Adrenal gland (tissue), 19 donors: ENCODE measurements at places on chromosomes 2 and 18. TPM values are rescaled to one million over a fixed set of nuclear protein-coding genes. Genes with fewer than 3 reads are reported as not detected.

The SLC40A1 gene
- total RNA-seq: 1,558 TPM

The RTP5 gene
- not detected for total RNA-seq

The SLC9A2 gene
- total RNA-seq: 0.13 TPM

The C2orf66 gene
- 0.26 TPM for total RNA-seq

The NPPC gene
- total RNA-seq: 0.17 TPM

DNA sequence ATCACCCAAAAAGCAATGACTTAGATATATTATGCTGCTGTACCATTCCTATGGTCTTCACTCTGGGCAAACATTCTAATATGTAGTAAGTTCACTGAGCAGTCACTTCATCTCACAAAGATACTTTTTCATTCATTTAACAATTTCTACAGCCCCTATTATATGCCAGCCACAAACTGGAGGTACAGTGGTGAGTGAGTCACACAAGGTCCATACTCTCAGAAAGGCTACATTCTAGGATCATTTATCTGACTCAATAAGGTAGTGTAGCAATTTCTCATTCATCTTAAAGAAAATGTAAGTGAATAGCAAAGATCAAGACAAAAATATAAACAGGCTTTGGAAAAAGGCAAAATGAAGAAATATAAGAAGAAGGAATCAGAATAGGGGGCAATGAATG is 40.5 kb downstream of the NHEJ1 start:
- H3K4me1 ChIP-seq: peaks cover 9% of the 10 kb centered on the region
- H3K27me3 ChIP-seq: no peaks in the 10 kb centered on the region
- H3K36me3 ChIP-seq: no peaks in the 10 kb centered on the region
- no peak overlapping the region for H3K4me3 ChIP-seq

- no peaks in the 10 kb centered on the region for H3K4me1 ChIP-seq
- no peaks in the 10 kb centered on the region for H3K27me3 ChIP-seq
- no peak overlapping the region for H3K27ac ChIP-seq
Observed at GRCh38 chr2:46410273-46411244, 68.8 kb upstream of the TMEM247 start.

DNA sequence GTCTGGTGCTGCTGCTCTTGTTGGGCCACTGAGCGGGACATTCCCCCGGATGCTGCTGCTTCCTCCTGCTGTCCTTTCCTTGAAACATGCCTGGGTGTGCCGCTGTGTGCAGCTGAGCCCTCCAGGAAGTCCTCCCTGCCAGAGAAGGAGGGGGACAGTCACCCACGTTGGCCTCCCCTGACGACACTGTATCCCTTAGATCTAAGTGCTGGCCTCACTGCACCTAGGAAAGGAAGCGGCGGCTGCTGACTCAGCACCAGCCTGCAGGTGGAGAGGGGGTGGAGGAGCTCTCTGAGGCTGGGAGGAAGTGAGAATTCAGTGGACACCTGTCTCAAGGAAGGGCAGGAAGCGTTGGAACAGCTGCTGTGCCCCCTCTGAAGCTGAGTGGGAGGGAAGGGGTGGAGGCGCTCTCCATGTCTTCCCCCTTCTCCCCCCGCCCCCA is 239.8 kb downstream of the HAUS1 start:
- no peak overlapping the region for H3K27ac ChIP-seq
- H3K27me3 ChIP-seq: no peaks in the 10 kb centered on the region
- H3K4me1 ChIP-seq: no peaks in the 10 kb centered on the region
- no peak overlapping the region for H3K4me3 ChIP-seq
- no peaks in the 10 kb centered on the region for H3K36me3 ChIP-seq
- peak; percentile 67 for DNase-seq

- no peaks in the 10 kb centered on the region for H3K36me3 ChIP-seq
- no peaks in the 10 kb centered on the region for H3K4me1 ChIP-seq
- peak; percentile 23 for DNase-seq
Observed at GRCh38 chr2:209872675-209873074, 101.0 kb downstream of the UNC80 start.

GRCh38 chr18:28359176-28359575 is 182.2 kb upstream of the CDH2 start:
- H3K4me3 ChIP-seq: no peak overlapping the region
- H3K4me1 ChIP-seq: no peaks in the 10 kb centered on the region
- H3K27ac ChIP-seq: no peak overlapping the region
- H3K27me3 ChIP-seq: no peaks in the 10 kb centered on the region

GRCh38 chr18:69401226-69401971 is 711 bp downstream of the DOK6 start:
- H3K27me3 ChIP-seq: peaks cover 19% of the 10 kb centered on the region
- H3K4me1 ChIP-seq: no peaks in the 10 kb centered on the region

DNA sequence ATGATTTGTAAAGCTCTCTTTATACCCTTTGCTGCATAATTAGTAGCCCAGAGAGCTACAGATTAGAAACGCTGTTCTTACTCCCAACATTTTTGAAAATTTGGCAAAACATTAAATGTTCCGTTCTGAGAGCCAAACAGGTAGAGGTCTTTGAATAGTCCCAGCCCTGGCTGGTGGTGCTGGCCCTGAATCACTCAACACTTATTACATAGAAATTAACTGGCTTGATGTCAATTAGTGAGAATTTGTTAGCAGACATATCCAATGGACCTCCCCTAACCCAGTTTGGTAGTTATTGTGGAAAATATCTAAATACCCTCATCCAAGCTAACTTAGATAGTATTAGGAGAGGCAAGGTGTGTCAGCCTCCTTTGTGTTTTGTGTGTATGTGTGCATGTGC is 440.7 kb downstream of the MTX2 start:
- DNase-seq: no peak
- H3K27ac ChIP-seq: no peak overlapping the region
- no peak overlapping the region for H3K4me3 ChIP-seq
- no peaks in the 10 kb centered on the region for H3K36me3 ChIP-seq
- no peaks in the 10 kb centered on the region for H3K27me3 ChIP-seq

DNA sequence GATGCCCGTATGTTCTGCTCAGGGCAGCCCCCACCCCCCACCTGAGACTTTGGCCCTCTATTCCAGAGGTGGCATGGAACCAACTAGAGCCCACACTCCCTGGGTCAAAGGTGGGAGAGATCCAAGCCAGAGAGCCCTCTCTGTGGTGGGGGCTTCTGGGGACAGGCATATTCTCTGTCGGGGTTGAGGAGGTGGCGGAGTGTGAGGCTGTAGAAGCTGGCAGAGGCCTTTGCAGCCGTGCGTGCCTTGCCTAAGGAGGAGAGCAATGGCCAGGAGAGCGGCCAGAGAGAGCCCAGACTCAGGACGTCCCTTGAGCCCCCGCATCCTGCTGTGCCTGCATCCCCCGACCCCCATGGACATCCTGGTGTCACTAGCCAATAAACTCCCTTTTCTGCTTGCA is 79.2 kb upstream of the HPCAL1 start:
- H3K4me1 ChIP-seq: no peaks in the 10 kb centered on the region
- H3K27me3 ChIP-seq: no peaks in the 10 kb centered on the region
- no peak overlapping the region for H3K27ac ChIP-seq
- H3K4me3 ChIP-seq: no peak overlapping the region

DNA sequence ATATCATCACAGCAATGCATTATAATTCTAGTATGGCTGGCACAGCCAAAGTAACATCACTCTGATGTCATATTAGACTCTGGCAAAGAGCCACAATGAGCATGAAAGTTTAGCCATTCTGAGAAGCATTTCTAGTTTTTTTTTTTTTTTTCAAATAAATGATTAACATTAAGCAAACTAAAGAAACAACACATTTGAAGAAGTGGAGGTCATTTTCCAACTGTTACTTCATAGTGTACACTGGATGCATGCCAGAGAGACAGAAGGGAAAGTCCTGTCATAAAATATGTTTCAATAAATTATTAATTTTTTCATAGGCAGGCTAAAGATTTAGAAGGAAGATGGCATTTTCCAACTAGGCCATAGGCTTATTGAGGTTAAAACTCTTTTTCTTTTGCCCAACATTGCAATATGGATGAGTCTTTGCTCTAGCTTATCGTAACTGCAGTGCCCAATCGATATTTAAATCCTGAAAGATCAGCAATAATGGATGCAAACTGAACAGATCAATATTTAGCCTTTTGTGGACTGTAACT is 1630.4 kb upstream of the ACVR2A start:
- no peak for DNase-seq
- H3K27me3 ChIP-seq: no peaks in the 10 kb centered on the region
- H3K4me3 ChIP-seq: no peak overlapping the region

DNA sequence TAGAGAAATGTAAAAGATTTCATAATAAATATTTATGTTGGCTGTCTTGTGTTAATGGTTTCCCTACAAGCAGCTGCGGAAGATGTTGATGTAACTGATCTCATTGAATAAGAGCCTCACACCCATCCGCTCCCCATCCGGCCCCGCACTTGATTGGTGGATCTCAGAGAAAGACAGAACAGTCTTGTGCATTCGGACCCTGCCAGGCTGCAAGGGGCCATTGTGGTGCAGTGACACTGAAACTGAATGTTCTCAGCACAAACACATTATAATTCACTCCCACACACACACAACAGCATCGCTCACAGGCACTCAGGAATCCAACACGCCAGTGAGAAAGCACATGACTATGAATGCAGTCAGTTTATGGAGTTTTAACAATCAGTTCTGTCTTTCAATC is 47.8 kb downstream of the PRELID3A start:
- DNase-seq: no peak
- no peak overlapping the region for H3K27ac ChIP-seq
- no peak overlapping the region for H3K4me3 ChIP-seq
- peaks cover 18% of the 10 kb centered on the region for H3K4me1 ChIP-seq

- no peak overlapping the region for H3K4me3 ChIP-seq
- DNase-seq: no peak
- no peaks in the 10 kb centered on the region for H3K36me3 ChIP-seq
- H3K27me3 ChIP-seq: no peaks in the 10 kb centered on the region
- H3K4me1 ChIP-seq: peaks cover 8% of the 10 kb centered on the region
- H3K27ac ChIP-seq: no peak overlapping the region
Observed at GRCh38 chr2:12412898-12413305, 303.8 kb upstream of the TRIB2 start.

DNA sequence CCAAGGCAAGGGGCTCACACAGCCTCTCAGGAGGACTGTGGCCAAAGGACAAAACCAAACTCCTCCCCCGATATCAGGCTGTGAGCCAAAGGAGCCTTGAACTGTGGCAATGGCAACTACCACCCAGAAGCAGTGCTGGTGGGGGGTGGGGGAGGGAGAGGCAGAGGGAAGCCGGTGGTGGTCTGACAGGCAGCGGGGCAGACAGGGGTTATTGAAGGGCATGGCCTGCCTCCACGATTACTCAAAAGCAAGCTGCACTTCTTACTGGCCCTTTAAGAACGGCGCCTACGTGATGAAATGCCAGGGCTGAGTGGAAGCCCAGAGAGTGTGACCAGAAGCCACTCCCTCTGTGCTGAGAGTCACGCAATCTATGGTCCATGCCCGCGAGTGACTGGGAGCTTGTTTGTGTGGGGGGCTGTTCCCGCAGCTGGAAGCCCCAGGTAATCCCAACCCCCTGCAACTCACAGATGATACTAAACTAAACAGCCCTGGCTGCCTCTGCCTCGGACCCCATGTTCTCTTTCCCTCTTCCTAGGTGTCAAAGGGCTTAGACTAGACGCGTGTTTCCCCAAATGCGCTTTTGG is 128.2 kb upstream of the CXCR4 start:
- DNase-seq: peak; percentile 92
- no peaks in the 10 kb centered on the region for H3K27me3 ChIP-seq
- H3K4me1 ChIP-seq: peaks cover 38% of the 10 kb centered on the region
- peak overlapping the region; percentile 38 for H3K27ac ChIP-seq
- H3K36me3 ChIP-seq: no peaks in the 10 kb centered on the region

- H3K36me3 ChIP-seq: no peaks in the 10 kb centered on the region
- DNase-seq: no peak
- no peaks in the 10 kb centered on the region for H3K4me1 ChIP-seq
- no peaks in the 10 kb centered on the region for H3K27me3 ChIP-seq
- no peak overlapping the region for H3K4me3 ChIP-seq
- no peak overlapping the region for H3K27ac ChIP-seq
Observed at GRCh38 chr2:180934911-180935310, 45.5 kb upstream of the UBE2E3 start.

GRCh38 chr2:71129902-71130151 is 202 bp downstream of the MCEE start:
- H3K27me3 ChIP-seq: no peaks in the 10 kb centered on the region
- DNase-seq: no peak
- H3K4me1 ChIP-seq: peaks cover 58% of the 10 kb centered on the region
- H3K4me3 ChIP-seq: peak overlapping the region; percentile 95
- H3K36me3 ChIP-seq: no peaks in the 10 kb centered on the region
- peak overlapping the region; percentile 90 for H3K27ac ChIP-seq
